Cerebellar nuclear complex (tissue), 1 donor: ENCODE measurements at places on chromosomes 1 and 21.

DNA sequence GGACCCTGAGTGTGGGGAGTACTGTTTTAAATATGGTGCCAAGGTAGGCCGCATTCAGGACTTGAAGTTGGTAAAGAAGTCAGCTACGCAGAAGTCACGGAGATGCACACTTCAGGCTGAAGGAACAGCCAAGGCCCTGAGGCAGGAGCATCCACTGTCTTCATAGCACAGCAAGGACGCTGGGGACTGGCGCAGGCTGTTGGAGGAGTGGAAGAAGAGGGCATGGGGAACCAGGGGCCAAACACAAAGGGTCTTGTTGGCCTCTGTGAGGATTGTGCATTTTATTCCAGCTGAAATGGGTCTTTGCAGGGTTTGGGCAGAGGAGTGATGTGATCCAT is 16.6 kb downstream of the DNAJC16 start:
- no peak for DNase-seq

GRCh38 chr1:211613108-211613947 is 34.4 kb upstream of the SLC30A1 start:
- no peak for DNase-seq

GRCh38 chr1:228393268-228393701 is 13.3 kb downstream of the TRIM11 start:
- DNase-seq = no peak

GRCh38 chr1:234528074-234528865 is 49.3 kb upstream of the TARBP1 start:
- DNase-seq = no peak

DNA sequence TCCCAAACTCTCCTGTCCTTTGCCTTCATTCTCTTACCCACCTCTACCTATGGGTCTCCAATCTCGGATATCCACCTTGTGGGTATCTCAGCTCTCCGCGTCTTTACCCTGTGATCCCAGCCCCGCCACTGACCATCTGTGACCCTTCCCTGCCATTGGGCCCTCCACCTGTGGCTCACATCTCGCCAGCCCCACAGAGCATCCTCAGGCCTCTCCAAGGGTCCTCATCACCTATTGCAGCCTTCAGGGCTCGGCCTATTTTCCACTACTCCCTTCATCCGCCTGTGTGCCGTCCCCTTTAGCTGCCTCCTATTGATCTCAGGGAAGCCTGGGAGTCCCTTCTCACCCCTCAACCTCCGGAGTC is 11.1 kb downstream of the BCAN start:
- no peak for DNase-seq

DNA sequence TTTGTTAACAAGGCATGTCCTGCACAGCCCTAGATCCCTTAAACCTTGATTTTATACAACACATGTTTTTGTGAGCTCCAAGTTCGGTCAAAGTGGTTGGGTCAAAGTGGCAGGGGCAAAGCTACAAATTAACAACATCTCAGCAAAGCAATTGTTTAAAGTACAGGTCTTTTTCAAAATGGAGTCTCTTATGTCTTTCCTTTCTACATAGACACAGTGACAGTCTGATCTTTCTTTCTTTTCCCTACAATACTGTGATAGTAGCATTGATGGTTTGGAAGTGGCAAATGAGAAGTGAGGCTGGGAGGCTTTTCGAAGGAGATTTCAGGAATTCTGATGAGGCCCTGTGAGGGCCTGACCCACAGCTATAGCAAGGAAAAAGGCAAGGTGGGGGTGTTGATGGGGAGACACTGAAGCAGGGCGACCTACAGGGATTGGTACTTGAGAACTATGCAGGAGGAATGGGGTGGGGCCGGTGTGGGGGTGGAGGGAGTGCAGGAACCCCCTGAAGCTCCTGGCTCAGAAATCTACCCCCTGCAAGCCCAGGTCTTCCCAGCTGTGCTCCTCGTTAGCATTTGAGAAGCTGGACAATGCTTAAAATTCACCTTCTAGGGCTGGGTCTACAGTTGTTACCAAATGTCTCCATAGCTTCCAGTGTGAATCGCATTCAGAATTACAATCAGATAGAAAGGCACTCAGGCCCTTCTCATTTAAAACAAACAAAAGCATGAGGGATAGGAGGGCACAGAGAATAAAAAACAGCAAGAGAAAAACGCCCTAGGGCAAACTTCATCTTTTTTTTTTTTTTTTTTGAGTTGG is 102.6 kb upstream of the PPM1J start:
- no peak for DNase-seq

- DNase-seq = no peak
These were observed 99.1 kb upstream of the RAB3GAP2 start for GRCh38 chr1:220371324-220371723.

DNA sequence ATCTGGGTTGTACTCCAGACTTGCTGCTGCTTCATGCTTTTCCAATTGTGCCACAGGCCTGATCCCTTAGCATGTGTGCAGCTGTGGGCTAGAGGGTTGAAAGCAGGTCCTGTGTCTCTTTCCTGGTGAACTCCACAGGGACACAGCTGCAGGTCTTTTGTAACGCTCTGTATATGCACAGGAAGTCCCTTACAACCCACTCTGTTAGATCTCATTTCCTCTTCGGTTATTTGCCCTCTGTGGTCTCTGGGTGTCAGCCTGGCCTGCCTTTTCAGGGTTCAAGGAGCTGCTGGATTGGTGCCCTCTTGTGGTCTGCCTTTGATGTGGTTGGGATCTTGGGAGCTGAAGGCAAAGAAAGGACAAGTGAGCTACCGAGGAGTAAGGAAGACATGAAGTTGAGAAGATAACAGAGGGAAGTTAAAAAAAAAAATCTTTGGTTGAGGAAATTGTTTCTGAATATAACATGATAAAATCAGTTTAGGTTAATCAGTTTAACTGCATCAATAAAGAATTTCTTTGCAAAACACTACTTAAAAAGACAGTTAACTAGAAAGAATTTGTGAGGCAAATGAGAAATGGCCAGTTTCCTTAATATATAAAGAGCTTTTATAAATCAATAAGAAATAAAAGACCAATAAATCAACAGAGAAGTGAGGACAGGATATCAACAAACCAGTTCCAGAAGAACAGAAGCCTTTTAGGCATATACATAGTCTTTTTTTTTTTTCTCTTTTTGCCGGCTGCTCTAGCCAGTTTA is 44.1 kb downstream of the UCK2 start:
- DNase-seq = no peak

- DNase-seq = no peak
These were observed 7.6 kb upstream of the S100A11 start for GRCh38 chr1:152044386-152044785.

DNA sequence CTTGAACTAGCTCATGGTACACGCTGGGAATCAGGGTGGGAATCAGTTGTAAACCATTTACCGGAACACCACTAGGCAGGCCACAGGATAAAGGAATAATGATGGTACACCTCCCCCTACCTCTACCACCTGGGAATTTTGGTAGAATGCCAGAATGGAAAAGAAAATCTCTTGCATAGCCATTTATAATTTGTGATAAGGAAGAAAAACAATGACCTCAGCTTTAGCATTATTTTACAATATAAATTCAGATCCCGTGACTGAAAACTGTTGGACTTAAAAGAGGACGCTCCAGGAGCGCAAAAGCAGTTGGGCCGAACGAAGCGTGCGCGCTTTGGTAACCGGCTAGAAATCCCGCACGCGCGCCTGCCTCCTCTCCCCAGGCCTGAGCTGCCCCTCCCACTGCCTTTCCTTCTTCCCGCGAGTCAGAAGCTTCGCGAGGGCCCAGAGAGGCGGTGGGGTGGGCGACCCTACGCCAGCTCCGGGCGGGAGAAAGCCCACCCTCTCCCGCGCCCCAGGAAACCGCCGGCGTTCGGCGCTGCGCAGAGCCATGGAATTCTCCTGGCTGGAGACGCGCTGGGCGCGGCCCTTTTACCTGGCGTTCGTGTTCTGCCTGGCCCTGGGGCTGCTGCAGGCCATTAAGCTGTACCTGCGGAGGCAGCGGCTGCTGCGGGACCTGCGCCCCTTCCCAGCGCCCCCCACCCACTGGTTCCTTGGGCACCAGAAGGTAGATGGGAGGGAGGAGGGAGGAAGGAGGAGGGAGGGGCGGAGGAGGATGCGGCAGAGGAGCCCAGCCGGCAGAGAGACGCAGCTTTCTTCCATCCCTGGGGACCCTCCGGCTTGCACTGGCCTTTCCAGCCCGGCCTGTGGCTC is at the start of gene CYP4X1:
Gene CYP4X1 (plus strand): TSS at position 402 of the 873 bp plus-strand sequence. CDS start 149 bp downstream, at position 551.
- no peak for DNase-seq
